ENCODE measurements at places on chromosomes 5 and 9.

DNA sequence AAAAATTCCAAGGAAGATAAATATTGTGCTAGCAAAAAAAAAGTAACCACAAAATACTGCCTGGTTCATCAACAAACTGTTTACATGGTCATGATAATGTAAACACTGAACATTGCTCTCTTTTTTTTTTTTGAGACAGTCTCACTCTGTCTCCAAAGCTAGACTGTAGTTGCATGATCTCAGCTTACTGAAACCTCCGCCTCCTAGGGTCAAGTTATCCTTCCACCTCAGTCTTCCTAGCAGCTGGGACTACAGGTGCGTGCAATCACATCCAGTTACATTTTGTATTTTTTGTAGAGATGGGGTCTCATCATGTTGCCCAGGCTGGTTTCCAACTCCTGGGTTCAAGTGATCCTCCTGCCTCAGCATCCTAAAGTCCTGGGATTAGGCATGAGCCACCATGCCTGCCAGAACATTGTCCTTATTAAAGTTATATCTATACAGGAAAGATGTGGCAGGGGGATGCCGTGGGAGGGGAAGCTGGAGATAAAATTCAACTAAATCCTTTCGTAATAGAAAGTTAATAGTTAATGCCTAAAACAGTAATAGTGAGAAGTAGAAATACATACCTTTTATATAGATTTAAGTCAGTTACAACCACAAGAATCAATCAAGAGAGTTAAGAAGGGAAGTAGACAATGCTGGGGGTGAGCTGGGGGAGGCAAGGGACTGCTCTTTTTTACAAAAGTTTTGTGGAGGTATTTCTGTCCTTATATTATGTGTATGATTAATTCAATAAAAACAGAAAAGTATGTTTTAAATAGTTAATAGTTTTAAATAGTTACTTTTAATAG, 52.3 kb downstream of the RGMB start:
- no peak for DNase-seq

DNA sequence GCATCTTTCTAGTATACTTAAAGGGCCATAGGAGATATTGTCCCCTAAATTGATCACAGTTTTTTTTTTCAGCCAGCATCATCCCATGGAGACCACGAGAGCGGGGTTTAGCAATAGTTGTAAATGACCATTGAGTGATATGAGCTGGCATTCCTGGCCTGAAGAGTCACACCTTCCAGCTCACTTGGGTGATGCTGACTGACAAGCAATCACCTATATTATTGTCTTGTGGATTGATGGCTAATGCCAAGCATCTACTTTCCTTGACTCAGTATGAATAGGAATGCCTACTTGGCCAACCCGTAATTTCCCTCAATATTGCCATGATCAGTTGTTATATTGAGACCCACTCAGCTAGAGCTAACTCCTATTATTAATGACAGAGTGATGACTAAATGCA, 70.5 kb downstream of the ADAMTSL1 start:
- DNase-seq = no peak

- no peak for DNase-seq
Observed at GRCh38 chr9:120859361-120859760, 16.6 kb upstream of the PSMD5 start.

DNA sequence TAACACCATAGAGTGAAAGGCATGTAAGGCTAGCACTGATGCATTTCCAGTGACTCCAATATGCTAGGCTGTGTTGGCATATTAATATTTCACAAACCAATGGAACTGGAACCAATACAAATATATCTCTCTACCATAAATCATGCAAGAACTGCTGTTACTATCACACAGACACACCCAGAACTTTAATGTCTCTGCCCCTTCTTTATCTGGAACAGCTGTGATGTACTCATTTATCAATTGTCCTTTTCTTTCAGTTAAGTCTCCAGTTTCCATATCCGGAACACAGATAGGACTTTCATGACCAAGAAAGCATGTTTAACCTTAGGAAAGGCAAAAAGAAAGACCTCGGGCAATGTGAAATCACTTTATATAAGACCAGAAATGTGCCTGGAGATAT, 70.3 kb downstream of the SPTLC1 start:
- DNase-seq = no peak

DNA sequence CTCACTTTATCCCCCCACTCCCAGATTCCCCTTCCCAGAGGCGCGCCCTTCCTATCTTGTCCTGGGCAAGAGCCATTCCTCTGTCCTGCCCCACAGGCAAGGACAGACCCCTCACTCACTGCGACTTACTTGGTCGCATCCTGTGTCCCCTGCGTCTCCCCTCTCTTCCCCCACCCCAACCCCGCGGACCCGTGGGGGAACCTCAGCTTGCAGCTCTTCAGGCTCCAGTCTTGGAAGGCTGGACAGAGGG, 542 bp downstream of the GGTA1 start:
- no peak for DNase-seq

- no peak for DNase-seq
Observed at GRCh38 chr5:54580997-54581811, 63.6 kb downstream of the SNX18 start.

DNA sequence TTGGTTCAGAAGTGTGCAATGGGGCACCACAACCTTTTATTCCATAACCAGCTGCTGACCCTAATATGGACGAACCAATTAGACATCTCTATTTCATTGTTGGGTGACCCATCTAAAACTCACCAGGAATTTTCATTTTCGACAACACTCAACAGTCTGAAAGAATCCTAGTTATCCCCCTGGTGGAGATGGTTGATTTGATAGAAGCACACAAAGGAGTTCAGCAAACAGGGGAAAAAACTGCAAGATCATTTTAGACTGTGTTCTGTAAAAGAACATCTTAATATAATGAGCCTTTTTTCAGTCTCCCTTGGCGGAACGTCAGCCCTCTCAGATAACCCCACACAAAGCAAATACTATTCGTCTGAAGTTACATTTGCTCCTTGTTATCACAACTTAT, 367.4 kb downstream of the KIAA0825 start:
- no peak for DNase-seq

- no peak for DNase-seq
Observed at GRCh38 chr9:98784831-98785806, 11.2 kb downstream of the ANKS6 start.

Measured in CD4-positive, alpha-beta T cell treated with Interleukin-6 at 100 ng/mL for 8 hours (primary cell).